ENCODE measurements at places on chromosomes 5 and 9.
A peak's percentile ranks its signal among the peaks of the same experiment; 100 is the strongest.

- no peak for DNase-seq
Observed at GRCh38 chr5:59326596-59326995, 566.9 kb downstream of the PDE4D start.

- no peak for DNase-seq
Observed at GRCh38 chr9:133527444-133527920, 2.7 kb upstream of the MYMK start.

DNA sequence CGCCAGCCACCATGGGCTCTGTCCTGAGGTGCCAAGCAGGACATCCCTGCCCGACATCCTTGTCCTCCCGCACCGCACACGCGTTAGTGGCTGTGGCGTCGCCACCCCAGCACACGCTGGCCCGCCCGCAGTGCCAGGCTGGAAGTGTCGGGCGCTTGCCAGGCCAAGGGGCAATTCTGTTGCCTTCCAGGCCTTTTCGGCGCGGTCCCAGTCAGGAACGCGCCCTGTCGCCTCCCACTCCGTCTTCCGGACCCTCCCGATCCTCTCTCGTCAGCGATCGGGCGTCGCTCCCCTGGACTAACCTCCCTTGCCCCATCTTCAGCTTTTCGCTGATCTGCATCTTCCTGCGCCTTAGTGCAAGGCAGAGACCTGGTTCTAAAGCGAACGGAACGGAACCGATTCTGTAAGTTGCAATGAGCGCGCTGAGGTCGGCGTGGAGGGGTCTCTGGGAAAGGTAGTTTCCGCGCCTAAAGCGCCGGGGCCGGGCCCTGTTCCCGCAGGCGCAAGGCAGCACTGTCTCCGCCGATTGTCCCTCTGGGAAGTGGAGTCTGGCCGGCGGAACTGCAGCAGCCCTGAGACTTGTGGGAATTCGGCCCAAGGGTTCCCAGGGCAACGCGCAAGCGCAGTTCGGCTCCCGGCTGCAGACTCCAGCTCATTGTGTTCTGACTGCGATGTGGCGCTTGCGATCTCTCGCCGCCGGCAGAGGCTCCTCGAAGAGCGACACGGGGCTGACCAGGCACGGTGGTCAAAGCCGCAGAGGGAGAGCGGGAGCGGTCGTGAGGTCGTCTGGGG, at the start of gene ZNF454:
Gene ZNF454 (plus strand): TSS at position 630 of the 792 bp plus-strand sequence. CDS start 1,594 bp downstream, outside the sequence.
- DNase-seq: no peak

DNA sequence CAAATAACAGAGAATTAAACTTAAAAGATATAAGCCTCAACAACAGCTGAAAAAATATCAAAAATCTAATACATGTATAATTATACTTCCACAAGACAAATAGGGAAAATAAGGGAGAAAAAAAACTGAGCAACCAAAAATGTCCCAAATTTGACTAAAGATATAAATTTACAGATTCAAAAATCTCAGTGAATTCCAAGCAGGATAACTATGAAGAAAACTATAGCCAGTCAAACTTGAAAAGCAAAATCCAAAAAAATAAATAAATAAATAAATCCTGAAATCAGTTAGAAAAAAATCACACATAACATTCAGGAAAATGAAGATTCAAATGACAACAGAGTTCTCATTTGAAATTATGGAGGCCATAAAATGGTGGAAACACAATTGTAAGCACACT, 56.7 kb downstream of the AGTPBP1 start:
- DNase-seq: no peak

DNA sequence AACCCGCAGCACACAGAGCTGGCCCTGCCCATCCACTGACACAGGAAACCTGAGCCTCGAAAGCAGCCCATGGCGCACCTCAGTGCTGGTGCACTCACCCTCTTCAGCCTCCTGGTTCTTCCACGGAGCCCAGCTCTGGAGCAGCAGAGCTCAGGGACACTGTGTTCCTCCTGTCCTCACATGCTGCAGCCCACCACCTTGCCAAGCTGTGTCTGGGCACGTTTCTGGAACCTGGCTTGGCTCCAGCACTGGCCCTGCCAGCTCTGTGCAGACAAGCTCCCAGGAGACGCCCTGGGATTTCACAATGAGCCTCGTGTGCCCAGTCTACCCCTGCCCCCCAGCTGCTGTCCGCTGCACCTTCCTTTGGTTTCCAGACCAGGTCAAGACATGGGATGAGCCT, 119.5 kb downstream of the SYK start:
- DNase-seq: no peak

GRCh38 chr5:125036494-125036893, 290.1 kb upstream of the ZNF608 start:
- DNase-seq: no peak

GRCh38 chr5:174731214-174732035, 7.0 kb downstream of the MSX2 start:
- DNase-seq: no peak

- no peak for DNase-seq
Observed at GRCh38 chr9:119004618-119004990, 364.6 kb downstream of the BRINP1 start.

- DNase-seq: no peak
Observed at GRCh38 chr5:16559702-16560101, 57.1 kb downstream of the RETREG1 start.

- no peak for DNase-seq
Observed at GRCh38 chr5:55421074-55421529, 113.3 kb downstream of the MTREX start.

DNA sequence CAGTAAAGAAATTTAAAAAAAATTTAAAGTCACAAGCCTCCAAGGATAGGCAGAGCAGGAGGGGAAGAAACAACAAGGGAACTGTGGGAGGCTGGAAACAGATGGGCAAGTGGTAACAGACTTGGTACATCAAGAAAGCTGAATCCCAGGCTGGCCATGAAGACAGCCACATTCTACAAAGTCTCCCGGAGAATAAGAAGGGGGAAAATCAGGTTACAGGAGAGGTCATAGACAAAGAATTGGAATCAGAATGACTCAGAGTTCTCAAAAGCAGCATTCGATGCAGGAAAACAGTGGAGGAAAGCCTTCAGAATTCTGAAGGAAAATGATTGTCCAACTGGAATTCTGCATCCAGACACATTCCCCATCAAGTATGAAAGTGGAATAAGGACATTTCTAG, 129.7 kb downstream of the ADAMTS2 start:
- no peak for DNase-seq

DNA sequence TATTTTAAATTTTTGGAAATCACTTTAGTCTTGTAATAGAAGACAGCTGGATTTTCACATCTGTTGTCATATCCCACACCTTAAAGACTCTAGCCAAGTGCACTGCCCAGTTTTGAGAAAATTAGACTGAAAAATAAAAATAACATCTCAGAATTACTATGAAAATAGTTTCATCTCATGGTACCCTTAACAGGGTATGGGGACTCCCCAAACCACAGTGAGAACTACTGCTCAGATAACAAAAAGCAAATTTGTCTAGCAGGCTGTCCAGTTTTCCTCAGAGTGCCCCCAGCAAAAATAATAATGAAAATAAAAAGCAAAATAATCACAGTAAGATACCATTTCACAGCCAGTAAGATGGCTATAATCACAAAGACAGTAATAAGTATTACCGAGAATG, 6.5 kb downstream of the UBQLN1 start:
- no peak for DNase-seq

GRCh38 chr5:149948993-149949392, 4.4 kb upstream of the PDE6A start:
- no peak for DNase-seq

GRCh38 chr9:20227166-20227874, 395.0 kb downstream of the MLLT3 start:
- no peak for DNase-seq

GRCh38 chr5:134028496-134028895, 23.7 kb upstream of the VDAC1 start:
- no peak for DNase-seq

- no peak for DNase-seq
Observed at GRCh38 chr5:158843305-158843704, 256.4 kb downstream of the EBF1 start.

DNA sequence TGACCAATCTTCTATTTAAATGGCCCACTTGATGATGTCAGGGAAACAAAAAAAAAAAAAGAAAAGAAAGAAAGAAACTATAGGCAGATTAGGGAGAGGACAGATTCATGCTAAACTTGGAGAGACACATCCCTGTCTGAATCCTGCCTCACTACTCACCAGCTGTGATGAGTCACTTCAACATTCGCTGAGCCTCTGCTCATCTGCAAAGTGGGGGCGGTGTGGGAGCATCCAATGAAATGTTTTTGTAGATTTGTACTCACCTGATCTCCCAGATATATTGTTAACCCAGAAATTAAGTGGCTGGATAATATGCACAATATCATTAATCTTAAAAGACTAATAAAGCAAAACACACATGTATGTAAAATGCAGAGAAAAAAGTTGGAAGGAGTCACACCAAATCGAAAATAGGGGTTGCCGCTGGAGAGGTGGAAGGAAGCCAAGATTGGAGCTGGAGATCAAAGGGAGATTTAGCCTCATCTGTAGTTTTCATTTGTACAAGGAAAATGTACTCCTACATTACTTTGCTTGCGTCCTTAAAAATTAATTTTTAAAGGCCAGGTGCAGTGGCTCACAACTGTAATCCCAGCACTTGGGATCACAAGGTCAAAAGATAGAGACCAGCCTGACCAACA, 17.0 kb upstream of the ERGIC1 start:
- no peak for DNase-seq

GRCh38 chr9:706606-707459, 134.7 kb upstream of the DMRT1 start:
- DNase-seq: peak; percentile 9

GRCh38 chr9:98391406-98391805, 136.0 kb upstream of the TBC1D2 start:
- DNase-seq: no peak

- DNase-seq: no peak
Observed at GRCh38 chr9:117704597-117704996, 394 bp downstream of the TLR4 start.

DNA sequence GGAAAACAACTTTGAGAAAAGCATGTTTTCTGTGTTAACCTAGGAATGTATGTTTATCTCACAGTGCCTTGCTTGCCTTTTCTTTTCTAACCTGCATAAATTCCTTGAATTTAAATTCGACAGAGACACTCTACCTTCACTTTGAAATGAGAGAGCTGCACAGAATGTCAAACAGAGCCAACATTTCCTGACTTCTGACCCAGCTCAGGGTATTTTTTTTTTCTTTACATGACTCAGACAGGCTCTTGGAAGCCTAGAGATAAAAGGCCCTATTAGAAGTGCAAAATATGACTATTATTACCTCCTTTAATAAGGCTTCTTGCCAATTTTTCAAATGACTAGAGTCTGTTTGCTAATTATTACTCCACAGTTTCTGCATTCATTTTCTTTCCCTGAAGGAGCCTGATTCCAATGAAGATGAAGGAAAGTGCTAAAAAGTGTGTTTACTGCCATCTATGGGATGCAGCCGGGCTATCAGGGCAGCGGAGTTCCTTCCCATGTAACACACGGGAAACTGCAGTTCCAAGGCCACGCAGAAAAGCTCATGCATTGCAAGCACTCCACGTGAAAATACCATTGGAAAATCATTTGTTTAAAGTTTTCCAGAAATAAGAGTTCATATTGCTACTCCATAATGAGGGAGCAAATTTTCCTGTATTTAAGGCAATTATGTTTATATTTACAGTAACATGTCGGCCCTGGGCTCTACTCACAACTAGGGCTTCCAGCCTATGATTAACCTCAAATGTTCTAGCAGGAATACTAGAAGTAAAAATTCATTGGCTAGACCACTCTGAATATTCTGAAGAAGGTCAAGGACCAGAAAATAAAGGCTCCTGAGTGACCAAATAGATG, 485.6 kb downstream of the ZSWIM6 start:
- no peak for DNase-seq

DNA sequence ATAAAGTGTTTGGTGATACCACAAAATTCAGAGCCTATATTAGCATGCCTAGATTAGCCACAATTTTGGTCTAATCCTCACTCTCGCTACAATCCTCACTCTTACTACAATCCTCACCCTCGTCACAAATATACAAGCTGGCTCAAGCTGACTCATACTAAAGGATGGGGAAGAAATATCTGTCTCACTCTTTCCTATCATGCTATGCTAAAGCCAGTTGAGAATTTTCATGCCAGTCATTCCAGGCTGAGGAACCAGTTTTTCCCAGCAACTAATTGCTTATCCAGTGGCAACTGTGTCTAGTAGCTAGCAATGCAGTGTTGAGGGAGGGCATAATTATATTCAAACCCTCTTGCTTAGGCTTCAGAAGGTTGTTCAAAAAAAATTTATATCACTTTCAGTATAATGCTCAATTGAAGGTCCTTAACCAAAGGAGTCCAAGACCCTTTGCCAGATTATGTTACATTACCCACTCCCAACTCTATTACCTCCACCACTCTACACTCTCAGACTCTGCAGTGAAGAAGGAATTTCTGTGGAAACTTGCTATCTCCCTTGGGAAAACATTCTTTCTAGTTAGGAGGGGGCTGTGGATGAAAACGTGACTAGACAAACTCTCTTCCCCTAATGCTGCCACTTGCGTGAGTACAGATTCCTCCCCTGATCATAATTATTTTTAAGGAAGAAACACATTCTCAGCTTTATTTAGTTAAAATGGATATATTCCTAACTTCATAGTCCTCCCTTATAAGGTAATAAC, 810.3 kb upstream of the ACO1 start:
- DNase-seq: no peak

DNA sequence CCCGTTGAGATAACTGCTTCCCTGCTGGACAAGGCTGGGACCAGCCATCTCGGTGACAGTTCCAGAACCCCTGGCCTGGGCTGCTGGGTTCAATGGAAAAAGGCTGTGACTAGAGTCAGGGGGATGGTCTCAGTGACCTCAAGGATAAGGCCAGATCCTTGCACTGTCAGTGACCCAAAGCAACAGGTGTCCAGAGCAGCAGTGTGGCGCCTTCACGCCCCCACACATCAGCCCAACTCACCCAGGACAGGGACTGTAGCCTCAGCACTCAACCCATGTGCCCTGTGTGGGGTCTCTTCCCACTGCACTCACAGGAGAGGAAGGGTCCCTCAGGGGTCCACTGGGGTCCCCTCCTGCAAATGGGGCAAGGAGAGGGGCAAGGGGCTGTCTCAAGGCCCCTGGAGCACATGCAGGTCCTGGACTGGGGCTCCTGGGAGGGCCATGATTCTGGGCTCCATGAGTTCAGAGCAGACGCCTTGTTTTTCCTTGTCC, 698 bp upstream of the LCN2 start:
- DNase-seq: no peak

DNA sequence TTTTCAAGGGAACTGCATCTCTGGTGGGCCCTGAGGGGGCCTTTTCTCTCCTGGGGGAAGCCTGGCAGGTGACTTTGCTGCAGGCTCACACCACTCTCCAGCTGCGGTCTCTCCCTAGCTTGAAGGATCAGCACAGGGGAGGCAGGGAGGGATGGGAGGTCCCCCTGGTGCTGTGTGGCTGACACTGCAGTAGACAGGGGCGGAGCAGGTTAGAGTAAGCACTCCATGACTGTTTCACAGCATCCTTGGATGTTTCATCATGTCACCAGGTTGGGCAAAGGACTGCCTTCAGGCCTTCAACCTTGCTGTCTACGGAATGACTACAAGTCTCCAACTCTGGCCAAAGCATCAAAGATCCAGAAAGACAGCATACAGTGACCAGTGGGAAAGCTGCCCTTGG, 470.7 kb downstream of the CDK5RAP2 start:
- no peak for DNase-seq

GRCh38 chr5:108773330-108773729, 25.6 kb downstream of the FER start:
- DNase-seq: no peak

- DNase-seq: no peak
Observed at GRCh38 chr9:132673355-132673754, 3.1 kb downstream of the GTF3C4 start.

- DNase-seq: no peak
Observed at GRCh38 chr5:3214838-3215374, 380.7 kb upstream of the IRX1 start.

- DNase-seq: no peak
Observed at GRCh38 chr5:147240266-147240985, 5.6 kb downstream of the STK32A start.

GRCh38 chr9:121559183-121559582, 59.5 kb upstream of the GGTA1 start:
- no peak for DNase-seq
